ENCODE measurements at places on chromosomes 1 and 21. TPM values are rescaled to one million over a fixed set of nuclear protein-coding genes. Genes with fewer than 3 reads are reported as not detected.

- DNase-seq = no peak
Observed at GRCh38 chr21:24628046-24628445, 979.2 kb downstream of the MRPL39 start.

- no peak for DNase-seq
Observed at GRCh38 chr21:25572861-25573310, 34.4 kb downstream of the MRPL39 start.

DNA sequence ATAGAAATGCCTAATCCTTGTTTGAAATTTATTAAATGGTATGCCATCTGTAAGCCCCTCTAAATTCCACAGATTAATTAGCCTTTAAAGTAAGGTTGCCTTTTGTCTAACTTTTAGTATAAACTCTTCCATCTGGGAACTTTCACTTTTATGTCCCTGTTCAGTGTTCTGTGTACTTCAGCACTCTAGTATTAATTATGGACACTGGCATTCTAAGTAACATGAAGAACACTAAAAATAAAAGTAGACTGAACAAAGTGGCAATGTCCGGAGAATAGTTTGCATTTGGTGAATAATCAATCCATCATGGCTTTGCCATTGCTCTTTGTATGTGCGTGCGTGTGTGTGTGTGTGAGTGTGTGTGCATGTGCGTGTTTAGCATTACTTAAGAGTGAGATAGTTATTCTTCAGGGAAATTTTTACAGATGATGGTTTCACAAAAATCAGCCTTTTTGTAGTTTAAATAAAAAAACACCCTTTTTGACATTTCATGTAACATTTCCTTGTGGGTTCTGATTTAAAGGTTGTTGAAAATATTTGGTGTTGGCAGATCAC is 51.1 kb downstream of the ATF6 start:
- no peak for DNase-seq

GRCh38 chr1:111512132-111512889 is 8.9 kb upstream of the ADORA3 start:
- DNase-seq = no peak

DNA sequence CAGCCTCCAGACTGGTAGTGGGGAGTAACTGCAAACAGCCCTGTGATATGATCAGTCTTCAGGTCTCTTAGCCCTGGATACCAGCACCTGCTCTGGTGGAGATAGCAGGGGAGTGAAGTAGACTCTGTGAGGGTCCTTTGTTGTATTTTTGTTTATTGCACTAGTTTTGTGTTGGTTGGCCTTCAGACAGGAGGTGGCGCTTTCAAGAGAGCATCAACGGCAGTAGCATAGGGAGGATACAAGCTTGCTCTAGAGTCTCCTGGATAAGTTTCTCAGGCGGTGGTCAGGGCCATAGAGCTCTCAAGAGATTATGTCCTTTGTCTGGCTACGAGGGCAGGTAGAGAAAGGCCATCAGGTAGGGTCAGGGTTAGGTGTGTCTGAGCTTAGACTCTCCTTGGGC is 116.4 kb downstream of the USH2A start:
- no peak for DNase-seq

Gene ST6GALNAC3
- 0.97 TPM for total RNA-seq

DNA sequence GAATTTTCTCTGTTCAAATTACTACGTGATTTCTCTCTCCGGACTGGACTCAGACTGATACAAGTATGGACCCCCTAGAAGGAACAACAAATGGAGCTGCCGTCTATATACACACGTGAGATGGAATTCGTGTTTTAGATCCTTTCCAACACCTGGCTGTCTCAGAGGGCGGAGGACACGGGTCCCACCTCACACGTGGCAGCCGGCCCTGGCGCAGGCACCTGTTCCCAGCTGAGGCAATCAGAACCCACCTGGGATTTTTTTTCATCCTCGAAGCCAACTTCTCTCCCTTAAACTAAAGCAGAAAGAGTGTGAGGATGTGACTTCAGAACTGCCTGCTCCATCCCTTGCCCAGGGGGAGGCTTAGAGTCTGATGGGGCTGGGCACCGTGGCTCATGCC is 34.1 kb upstream of the SCCPDH start:
- DNase-seq = no peak

- peak; percentile 61 for DNase-seq
Observed at GRCh38 chr1:53754484-53755312, 15.7 kb upstream of the GLIS1 start.

DNA sequence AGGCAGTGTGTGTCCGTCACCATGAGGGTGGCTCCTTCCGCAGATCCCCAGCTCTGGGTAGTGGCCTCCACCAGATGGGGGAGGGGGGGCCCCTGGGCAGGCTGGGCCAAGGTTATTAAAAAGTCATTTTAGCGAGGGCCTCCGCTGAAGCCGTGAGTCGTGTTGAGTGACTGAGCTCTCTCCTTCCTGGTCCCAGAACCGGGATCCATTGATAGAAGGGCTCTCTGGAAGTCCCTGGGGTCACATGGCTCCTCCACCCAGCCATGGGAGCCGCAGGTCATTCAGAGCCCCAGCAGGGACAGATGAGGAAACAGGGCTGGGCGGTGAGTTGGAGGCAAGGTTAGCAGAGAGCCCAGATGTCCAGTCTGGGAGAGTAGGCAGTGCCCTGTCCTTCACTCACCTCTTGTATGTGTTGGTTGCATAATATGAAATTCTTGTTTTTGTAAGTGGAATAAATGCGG is 12.9 kb downstream of the MIIP start:
- no peak for DNase-seq

DNA sequence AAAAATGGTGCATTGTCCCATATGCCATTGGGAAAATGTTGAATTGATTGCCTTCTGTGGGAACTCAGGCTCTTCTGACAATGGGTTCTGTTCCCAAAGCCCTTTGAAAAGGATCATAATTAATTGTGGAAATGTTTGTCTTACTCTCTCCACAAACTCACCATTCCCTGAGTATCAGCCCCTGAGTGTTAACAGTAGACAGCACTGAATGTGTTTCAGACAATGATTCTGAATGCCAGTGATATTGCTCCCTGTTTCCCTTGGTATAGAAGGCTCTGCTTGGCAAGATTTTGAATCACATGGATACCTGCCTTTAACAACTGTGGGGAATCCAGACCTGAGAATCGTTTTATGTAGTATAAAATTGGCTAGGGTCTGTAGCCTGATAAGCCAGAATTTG is 1096.8 kb downstream of the ADGRL2 start:
- no peak for DNase-seq

- DNase-seq = peak; percentile 96
Observed at GRCh38 chr1:246214708-246215509, 292.2 kb downstream of the SMYD3 start.

GRCh38 chr1:51325878-51326755 is 4.2 kb downstream of the TTC39A start:
- DNase-seq = no peak

DNA sequence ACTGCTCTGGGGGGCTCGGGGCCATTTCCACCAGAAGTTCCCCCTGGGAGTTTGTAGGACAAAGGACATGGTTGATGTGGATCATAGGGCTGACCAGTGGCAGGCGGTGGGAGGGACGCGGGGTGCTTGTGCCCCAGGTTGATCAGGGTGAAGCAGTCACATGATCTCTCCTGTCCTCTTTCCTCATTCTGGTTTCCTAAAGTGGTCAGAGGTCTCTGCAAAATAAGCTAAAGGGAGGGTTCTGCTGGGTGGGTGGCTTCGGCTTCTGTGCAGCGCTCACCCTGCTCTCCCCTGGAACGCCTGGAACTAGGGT is 9.2 kb downstream of the PDXK start:
- no peak for DNase-seq

- no peak for DNase-seq
Observed at GRCh38 chr1:88188038-88188437, 496.0 kb upstream of the PKN2 start.

DNA sequence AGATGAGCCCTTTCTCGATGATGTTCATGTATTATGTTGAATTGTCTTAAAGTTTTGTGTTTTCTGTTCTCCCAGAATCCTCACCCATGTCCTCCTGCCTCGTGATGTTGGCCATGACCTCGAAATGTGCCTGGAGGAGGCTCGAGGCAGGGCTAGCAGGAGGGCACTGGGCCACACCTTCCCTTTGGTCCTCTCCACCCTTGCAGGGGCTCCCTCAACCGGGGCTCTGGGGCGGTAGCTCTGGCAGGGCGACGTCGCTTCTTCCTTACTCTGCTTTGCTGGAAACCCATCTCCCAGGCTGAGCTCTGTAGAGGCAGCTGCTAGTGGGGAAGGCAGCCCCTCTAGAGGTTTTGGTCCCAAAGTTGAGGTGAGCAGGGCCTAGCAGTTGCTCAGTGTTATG is 14.3 kb downstream of the TFF3 start:
- no peak for DNase-seq

DNA sequence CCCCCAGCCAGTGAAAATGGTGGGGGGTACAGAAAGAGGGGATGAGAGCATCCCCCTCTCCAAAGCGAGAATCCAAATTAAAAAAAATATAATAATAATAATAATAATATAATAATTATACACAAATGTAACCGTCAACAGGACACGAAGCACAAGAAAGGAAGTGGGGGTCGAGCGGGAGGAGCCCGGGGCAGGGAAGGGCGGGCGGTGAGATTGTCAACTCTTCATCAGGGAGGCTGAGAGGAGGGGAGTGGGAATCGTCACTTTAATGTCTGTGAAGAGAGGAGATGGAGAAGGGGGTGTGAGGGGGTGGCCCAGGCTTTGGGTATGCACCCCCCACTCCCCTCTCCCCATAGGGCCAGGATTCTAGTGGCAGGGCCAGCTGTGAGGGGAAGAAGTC is 33.2 kb downstream of the MEF2D start:
- DNase-seq = no peak

DNA sequence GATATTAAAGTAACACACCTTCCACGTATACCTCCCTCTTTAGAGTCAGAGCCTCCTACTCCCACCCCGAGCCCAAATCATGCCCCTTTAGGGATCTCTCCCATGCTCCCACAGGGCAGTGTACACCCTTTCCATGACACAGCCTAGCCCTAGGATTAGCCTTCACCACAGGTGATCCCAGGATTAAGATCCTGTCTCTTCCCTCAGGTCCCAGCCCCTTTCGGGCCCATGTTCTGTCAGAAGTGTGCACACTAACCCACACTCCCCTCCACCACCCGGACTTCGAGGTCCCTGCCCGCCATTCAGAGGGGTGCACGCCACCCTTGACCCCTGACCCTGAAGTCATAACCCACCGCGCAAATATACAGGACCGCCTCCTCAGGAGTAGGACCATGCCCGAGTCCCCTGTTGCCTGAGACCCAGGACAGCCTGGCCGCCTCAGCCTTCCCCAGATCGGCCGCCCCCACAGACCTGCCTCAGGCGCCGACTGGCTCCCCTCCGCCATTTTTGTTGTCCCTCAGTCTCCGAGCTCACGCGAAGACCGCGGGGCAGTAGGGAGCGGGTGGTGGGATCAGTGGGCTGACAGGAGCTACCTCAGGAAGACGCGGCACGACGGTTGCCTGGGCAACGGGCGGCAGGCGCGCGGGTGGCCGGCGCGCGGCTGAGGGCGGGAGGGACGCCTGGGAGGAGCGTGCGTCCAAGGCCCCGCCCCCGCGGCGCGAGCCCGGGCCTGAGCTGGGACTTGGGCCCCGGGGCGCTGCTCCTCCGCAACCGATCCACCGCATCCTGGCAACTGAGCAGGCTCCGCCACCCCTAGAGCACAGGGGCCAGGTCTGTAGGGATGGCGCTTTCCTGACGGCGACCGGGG is at the start of gene AGBL4:
TSS of gene AGBL4 (minus strand) at position 663 of the 868 bp plus-strand sequence.
- DNase-seq = no peak

Gene MRPL9
- total RNA-seq = 90.0 TPM

GRCh38 chr1:9441451-9442133 is 97.7 kb upstream of the SLC25A33 start:
- DNase-seq = peak; percentile 44

DNA sequence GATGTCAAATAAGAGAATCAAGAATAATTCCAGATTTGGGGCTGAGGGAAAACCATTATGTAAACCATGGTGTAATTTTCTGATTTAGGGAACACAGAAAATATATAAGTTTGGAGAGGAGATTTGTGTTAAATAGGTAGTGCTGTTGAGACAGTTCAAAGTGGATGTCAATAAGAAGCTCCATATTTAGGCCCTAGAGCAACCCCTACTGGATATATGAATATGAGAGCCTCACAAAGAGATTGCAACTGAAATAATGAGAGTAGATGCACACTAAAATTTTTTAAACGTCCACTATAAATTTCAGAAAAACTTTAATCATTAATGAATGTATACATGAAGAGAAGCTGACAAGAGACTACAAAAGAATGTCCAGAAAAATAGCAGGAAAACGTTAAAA is 1447.8 kb upstream of the PRMT6 start:
- peak; percentile 49 for DNase-seq

Data from HFFc6 (cell line).